ENCODE measurements at places on chromosomes 12 and 14.

GRCh38 chr14:92563359-92563758, 49.8 kb downstream of the RIN3 start:
- DNase-seq: no peak

GRCh38 chr14:50520947-50521815, 11.2 kb downstream of the MAP4K5 start:
- DNase-seq: no peak

- no peak for DNase-seq
Measured at GRCh38 chr14:34980337-34980900, 2.4 kb upstream of the SRP54 start.

GRCh38 chr12:63982604-63983295, 138.2 kb downstream of the SRGAP1 start:
- DNase-seq: no peak

DNA sequence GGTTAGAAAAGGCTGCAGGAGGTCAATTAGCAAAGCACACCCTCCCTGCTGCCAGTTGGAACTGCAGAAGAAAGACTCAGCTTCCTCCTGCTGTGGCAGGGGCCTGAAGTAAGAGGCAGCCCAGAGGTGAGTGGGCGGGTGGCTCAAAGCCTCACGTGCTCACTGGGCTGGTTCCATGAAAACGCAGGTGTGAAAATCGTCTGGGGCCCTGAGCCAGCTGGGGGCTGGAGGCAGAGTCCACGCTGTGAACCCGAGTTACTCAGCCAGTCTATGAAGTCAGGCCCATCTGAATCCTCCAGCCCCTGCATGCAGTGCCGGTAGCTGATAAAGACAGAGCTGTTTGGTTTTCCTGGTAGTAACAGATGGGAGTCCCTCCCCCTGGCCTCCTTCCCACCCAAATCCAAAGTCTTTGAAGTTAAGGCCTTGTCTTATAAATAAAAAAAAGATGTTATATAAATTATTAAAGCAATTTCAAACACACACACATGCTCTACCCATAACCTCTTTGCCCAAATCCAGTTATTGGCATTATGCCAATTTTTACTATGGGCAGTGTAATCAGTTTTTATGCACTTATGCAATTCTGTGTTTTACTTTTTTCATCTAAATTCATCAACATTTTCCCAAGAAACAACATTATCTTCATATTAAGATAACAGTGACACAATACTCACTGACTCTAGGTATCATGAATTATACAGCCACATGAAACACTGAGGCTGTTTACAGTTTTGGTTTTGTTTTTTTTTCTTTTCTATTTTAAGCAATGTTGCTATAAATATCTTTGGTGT, 57.9 kb upstream of the PNMA1 start:
- DNase-seq: no peak

DNA sequence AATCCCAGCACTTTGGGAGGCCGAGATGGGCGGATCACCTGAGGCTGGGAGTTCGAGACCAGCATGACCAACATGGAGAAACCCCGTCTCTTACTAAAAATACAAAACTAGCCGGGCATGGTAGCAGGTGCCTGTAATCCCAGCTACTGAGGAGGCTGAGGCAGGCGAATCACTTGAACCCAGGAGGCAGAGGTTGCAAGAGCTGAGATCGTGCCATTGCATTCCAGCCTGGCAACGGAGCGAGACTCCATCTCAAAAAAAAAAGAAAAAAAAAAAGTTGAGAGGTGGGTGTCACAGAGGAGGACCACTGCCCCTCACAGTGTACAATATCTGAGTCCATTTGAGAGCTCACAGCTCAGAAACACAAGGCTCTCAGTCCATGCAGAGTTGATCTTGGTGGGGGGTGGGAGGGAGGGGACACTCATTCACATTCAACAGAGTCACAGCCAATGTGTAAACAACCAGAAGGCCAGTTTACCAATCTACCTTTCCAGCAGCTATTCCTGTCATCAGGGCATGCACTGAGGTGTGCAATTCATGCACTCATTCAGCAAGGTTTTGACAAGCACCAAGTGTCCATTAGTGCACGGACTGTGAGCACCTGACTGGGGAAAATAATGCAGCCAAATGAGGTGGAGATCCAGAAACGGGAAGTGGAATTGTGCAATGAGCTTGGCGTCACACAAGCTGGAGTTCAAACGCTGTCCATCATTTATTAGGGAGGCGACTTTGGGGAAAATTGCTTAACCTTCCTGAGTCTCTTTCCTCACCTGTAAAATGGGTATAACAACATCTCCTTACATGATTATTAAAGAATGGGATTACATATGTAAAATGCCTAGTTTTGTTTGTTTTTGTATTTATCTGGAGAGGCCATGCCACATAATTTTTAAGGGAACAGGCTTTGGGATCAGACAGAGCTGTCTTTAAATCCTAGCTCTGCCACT, 4.4 kb upstream of the EIF5 start:
- DNase-seq: peak; percentile 62

- no peak for DNase-seq
Measured at GRCh38 chr12:89507015-89507824, 17.4 kb downstream of the GALNT4 start.

DNA sequence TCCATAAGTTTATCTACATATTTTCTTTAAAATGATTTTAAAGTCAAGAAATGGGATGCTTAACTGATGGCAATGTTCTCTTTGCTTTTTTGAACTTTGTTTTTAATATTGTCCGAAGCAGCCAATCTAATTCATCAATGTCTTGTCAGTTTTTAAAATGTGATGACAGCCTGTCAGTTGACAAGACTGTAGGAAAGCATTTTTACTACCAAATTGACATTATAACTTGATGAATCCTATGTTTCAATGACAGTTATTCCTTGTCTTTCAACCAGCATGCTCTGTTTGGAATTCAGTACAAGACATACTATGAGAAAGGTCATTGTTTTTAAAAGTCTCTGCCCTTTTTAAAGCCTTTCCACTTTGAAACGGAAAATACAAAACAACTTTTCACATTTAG, 1073.2 kb downstream of the TMTC2 start:
- no peak for DNase-seq

GRCh38 chr14:24398653-24399446, at the start of gene NYNRIN:
Gene NYNRIN, plus strand, starts transcription at chr14:24399003. Its CDS starts 244 bp downstream, at chr14:24399247.
- no peak for DNase-seq

GRCh38 chr14:75277008-75277814, 1.4 kb upstream of the FOS start:
- peak; percentile 97 for DNase-seq

- no peak for DNase-seq
Measured at GRCh38 chr14:91996948-91997371, 42.9 kb downstream of the TRIP11 start.

- no peak for DNase-seq
Measured at GRCh38 chr12:5758347-5758746, 186.7 kb downstream of the ANO2 start.

DNA sequence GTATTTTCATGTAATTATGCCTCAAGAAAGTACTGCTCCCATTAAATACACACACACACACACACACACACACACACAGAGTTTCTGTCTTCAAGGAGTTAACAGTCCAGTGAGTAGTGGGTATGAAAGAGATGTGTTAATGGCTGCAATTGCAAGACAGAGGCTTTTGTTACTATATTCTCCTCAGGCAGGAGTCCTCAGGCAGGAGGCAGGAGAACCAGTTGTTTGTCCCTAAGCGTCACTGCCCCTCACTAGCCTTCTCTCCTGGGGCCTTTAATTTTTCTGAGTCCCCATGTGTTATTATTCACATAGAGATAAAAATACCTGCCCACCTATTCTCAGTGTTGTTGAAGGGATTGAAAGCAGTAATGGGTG, 31.2 kb downstream of the DAD1 start:
- no peak for DNase-seq

DNA sequence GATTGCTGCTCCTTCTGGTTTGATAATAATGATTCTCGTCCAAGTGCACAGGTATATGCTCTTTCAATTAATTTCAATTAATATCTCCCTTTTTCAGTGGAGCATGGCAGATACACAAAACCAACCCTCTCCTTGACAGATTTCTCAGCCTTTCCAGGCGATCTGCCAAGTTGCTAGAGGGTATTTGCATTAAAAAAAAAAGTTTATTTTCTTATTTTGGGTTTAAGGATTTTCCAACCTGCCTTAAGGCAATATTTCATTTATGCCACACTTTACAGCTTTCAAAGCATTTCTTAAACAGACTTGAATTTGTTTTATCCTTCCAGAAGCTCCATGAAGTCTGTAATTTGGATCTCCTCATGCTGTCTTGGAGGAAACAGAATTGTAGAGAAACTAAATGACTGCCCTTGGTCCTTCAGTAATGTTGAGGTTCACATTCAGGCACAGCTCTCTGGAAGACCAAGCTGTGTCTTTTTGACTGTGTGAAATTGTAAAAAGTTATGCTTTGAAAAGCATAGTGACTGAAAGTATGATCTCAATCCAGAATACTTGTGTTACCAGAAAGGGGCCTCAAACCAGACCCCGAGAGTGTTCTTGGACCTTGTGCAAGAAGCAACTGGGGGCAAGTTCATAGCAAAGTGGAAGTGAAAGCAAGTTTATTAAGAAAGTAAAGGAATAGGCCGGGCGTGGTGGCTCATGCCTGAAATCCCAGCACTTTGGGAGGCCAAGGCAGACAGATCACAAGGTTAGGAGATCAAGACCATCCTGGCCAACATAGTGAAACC, 2.3 kb downstream of the DGLUCY start:
- no peak for DNase-seq

DNA sequence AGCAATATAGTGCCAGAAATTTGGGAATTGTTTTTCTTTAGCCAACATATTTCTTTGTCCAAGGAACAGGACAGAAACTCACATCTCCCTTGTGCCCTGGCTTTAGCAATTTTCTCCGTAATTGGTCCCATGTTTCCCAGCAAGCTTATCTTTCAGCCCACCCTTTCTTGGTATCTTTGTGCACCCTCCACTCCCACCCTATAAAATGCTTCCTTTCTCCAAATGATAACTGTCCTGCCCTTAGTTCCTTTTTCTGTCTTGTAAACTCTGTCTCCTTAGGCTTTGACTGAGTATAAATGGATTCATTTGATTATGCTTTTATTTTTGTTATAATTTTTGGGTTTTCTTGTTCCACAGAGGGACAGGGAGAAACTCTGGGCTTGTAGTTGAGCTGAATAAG, 442.8 kb downstream of the ATP23 start:
- no peak for DNase-seq

- no peak for DNase-seq
Measured at GRCh38 chr14:102338724-102339123, 19.2 kb downstream of the ZNF839 start.

DNA sequence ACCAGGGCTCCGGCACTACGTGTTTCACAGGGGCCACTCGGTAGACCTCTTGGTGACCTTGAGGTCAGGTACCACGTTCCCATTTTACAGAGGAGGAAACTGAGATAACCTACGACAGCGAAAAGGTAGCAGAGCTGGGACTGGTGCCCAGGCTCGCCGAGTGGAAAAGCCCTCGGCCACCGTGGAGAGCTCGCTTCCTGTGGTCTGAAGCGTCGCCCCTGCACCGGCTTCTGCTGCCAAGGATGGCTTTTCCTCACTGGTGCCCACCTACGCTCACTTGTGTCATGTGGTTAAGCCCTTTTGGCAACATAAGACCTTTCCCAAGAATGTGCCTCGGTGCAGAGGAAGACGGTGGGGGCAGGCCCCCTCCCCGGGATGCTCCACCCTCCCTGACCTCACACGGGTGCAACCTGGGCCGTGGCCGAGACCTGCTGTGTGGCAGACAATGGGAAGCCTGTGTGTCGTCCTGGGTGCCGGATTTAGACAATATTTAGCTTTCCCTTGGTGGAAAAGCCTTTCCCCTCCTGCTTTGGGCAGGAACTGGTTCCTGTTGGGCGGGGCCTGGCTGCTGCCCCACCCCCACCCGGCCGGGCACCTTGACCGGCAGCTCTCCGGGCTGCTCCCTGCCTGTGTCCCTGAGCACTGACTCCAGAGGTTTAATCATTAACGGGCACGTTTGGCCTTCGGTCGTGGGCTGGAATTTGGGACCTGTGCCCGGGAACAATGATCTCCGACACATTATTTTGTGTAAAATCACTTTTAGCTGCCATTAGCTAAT, 32.4 kb upstream of the PPP1R13B start:
- DNase-seq: no peak

DNA sequence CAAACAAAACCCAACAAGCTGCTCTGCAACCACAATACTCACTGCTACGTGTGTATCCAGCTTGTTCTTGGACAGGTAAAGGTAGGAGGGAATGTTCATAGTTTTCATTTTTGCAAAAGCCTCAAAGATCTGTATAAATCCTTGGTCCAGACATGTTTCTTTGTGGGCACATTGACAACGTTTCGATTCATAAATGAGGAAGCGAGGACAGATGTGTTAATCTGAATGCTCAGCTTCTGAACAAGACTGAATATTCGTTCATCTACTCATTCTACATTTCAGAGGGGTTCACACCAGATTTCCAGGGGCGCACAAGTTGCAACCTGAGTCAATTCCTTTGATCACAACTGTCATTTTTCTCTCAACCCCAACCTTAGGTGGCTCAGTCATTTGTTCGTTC, 134.4 kb downstream of the LLPH start:
- no peak for DNase-seq

DNA sequence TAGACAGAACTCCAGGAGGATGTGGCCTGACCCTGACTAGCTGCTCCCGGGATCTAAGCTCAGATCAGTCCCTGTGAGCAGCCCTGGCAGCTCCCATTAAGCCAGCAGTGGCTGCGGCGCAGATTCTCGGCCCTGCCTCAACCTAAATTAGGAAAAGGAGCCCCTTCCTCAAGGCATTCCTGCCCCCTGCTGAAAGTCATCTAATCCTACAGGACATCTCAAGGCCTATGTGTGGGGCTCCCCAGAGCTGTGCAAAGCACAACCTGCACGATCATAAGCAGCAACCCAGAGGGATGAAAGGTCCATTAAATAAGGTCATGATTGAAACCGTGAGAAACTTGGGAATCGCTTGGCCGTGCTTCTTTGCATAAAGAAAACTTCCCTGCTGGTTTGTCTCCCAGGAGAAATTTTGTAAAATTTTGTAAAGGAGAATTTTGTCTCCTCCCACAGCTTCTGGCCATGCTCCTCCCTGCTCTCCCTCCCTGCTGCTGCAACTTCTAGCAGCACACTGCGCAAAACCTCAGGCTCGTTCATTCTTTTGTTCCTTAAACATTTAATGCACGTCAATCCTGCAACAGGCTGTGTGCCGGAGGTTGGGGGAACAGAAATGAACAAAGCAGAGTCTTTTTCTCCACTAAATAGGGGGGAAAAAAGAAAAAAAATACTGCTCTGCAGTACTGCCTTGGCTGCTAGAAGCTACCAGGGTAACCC, 96.6 kb upstream of the SLC35F4 start:
- DNase-seq: no peak

GRCh38 chr12:10194160-10194670, 15.4 kb downstream of the TMEM52B start:
- DNase-seq: no peak

DNA sequence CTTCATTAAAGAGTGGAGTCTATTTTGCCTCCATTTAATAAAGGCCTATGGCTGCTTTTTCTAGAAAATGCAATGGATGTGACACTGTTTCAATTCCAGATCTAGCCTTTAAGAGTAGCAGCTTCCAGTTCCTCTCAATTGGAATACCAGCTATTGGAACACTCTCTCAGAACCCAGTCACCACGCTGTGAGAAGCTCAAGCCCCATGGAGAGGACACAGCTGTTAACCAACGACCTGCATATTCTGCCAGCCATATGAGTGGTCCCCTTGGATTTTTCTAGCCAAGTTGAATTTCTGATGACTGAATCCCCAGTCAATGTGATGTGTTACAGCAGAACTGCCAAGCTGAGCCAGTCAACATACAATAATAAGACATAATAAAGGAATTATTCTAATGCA, 131.8 kb downstream of the TMTC3 start:
- no peak for DNase-seq
